ENCODE measurements at places on chromosomes 5 and 9.

GRCh38 chr5:120139039-120139438 is 325.1 kb upstream of the PRR16 start:
- DNase-seq: no peak

- DNase-seq: no peak
These were observed 4.0 kb downstream of the TOR4A start for GRCh38 chr9:137281345-137282116.

- no peak for DNase-seq
These were observed 452.3 kb downstream of the ZSWIM6 start for GRCh38 chr5:61784341-61784740.

DNA sequence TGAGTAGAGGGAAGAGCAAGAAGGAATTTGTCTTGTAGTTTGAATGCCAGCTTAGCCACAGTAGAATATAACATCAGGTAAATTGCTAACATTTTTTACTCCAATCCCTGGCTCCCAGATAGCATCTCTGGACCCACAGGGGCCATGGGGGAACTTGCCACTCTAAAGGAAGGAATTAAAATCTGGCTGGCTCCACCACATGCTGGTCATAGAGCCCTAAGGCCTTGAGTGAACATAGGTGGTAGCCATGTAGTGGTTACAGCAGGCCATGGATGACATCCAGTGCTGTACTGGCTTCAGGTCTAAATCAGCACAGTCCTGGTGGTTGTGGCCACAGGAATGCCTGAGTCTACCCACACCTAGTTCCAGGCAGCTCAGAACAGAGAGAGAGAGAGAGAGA is 109.9 kb upstream of the RGMB start:
- DNase-seq: no peak

- DNase-seq: no peak
These were observed 211.2 kb downstream of the SAXO1 start for GRCh38 chr9:18821788-18822187.

DNA sequence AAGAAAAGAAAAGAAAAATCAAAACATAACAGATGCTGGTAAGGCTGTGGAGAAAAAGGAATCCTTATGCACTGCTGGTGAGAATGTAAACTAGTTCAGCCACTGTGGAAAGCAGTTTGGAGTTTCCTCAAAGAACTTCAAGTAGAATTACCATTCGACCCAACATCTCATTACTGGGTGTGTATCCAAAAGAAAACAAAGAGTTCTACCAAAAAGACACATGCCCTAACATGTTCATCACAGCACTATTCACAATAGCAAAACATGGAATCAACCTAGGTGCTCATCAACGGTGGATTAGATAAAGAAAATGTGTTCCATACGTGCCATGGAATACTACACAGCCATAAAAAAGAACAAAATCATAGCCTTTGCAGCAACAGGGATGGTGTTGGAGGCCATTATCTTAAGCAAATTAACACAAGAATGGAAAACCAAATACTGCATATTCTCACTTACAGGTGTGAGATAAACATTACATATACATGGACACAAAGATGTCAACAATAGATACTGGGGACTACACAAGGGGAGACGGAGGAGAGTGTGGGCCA is 63.4 kb downstream of the PDE6A start:
- no peak for DNase-seq

- DNase-seq: no peak
These were observed 31.8 kb upstream of the NEK6 start for GRCh38 chr9:124225945-124226344.

DNA sequence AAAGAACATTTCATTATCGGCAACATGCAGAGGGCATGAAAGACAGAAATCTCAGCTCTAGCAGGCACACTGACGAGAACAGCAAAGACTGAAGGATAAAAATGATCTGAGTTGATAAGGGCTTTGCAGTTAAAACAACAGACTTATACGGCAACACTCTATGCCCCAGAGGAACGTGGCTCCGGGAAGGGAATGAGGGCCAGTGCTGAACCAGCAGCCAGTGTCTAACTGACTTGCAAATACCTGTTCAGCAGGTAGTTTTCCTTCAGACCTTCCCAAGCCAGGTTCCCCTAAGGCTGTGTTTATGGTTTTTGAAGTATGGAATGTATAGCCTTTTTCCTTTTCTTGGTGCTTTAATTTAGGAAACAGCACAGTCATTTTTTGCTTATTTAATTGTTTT is 121.3 kb upstream of the CDH18 start:
- DNase-seq: no peak

GRCh38 chr5:164373876-164374275 is 868.5 kb downstream of the MAT2B start:
- no peak for DNase-seq

GRCh38 chr9:128120741-128121465 is 6.6 kb downstream of the PTGES2 start:
- no peak for DNase-seq

DNA sequence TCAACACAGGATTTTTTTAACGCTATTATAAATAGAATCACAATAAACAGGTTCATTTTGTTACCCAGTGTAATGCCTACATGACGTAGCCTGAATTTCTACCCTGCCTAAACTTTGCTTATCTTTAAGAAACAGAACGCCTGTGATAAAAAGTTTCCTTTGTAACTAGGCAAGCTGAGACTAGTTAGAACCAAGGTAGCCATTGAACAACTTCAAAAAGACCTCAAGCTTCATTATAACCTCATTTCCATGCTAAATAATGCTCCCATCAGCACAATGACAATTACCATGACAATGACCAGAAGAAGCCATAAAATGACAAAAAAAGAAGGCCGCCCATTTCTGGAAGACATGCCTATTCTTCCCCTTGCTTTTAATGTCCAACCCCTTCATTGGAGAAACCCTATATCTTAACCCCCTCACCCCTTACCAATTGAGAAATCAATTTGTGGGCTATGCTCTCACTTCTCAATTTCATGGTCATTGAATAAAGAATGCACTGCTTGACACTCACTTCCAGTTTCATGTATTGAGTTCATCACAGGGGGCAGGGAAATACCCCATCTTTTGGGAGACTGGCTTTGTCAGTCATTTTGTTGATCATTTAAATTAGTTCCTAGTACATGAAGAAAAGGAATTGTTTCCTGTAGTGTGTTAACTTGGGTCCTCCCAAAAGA is 276.8 kb downstream of the MCTP1 start:
- DNase-seq: no peak

- no peak for DNase-seq
These were observed 23.3 kb downstream of the SLC25A48 start for GRCh38 chr5:135857630-135858311.

DNA sequence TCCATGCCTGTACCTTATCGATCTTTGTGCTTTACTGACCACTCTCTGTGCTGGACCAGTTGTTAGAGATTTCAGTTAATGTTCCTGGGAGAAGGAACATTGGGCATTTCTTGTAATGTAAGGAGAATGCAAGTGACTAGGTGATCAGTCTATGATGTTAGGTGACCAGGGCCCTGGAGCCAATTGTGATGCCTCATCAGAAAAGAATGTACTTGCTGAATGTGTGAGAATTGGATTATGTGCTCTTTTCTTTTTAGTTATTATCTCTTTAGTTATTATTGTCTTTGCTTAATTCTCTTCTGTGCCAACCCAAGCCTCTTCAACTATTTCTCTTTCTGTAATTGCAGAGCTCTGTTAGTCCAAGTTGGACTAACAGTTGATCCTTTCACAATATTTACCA is 92.9 kb downstream of the LRRC70 start:
- no peak for DNase-seq

GRCh38 chr9:88321764-88322163 is 66.5 kb upstream of the SPIN1 start:
- DNase-seq: no peak

GRCh38 chr5:98586581-98586980 is 186.9 kb upstream of the RGMB start:
- no peak for DNase-seq

DNA sequence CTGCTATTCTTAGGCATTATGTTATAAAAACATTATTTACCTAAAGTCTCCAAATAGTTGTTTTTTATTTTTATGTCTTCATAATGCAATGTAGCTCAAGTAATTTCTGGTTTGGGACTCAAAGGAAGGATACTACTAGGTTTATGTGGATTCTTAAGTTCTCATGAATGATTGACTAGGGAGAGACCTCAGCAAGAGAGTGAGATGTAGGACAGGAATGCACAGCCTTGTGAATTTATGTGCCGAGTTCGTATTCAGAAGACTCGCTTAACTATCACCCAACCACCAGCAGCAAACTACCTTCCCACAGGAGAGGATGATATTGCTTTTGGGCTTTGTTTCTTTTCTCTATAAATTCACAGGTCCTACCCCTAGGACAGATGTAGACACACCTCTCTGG is 282.9 kb downstream of the ARHGEF28 start:
- no peak for DNase-seq

GRCh38 chr5:172716796-172717313 is 54.1 kb downstream of the DUSP1 start:
- peak; percentile 58 for DNase-seq

GRCh38 chr5:99054972-99055371 is 126.2 kb upstream of the CHD1 start:
- DNase-seq: no peak

DNA sequence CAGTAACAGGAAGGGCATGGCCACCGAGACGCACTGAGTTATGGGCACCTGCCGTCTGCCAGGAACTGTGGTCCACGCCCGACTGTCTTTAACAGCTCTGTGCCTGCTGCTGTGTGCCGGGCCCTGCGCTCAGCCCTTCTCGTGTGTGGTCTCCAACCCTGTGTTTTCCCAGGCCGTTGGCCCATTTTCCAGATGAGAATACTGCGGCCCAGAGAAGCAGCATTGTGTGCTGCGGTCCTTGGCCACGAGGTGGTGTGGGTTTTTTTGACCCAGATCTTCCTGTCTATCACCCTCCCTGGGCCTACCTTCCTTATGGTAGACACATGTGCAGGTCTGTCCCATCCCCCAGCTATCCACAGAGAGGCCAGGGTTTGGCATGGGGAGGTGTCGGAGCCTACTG is 47.0 kb downstream of the RXRA start:
- no peak for DNase-seq

GRCh38 chr9:124869986-124870560 is 8.1 kb downstream of the ARPC5L start:
- DNase-seq: peak; percentile 82

DNA sequence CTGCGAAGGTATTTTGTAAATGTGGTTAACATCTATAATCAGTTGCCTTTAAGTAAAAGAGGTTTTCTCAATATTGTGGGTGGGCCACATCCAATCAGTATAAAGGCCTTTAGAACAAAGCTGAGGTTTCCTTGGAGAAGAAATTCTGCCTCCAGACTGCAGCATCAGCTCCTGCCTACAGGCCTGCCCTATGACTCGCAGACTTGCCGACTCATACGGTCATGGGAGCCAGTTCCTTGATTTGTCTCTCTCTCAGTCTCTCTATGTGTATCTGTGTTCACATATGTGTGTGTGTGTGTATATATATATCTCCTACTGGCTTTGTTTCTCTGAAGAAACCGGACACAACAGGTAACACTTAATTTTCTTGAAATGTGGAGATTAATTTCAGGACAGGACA is 45.3 kb downstream of the SLC36A1 start:
- DNase-seq: no peak

GRCh38 chr9:105331160-105331559 is 86.7 kb downstream of the SLC44A1 start:
- DNase-seq: no peak

GRCh38 chr5:180824630-180825476 is 22.2 kb upstream of the MGAT1 start:
- no peak for DNase-seq

- DNase-seq: no peak
These were observed 189.4 kb downstream of the CCDC192 start for GRCh38 chr5:127892467-127893207.

- DNase-seq: no peak
These were observed 95.9 kb downstream of the FBXO4 start for GRCh38 chr5:42020788-42021530.

GRCh38 chr5:5591567-5591966 is 169.1 kb downstream of the ICE1 start:
- no peak for DNase-seq

DNA sequence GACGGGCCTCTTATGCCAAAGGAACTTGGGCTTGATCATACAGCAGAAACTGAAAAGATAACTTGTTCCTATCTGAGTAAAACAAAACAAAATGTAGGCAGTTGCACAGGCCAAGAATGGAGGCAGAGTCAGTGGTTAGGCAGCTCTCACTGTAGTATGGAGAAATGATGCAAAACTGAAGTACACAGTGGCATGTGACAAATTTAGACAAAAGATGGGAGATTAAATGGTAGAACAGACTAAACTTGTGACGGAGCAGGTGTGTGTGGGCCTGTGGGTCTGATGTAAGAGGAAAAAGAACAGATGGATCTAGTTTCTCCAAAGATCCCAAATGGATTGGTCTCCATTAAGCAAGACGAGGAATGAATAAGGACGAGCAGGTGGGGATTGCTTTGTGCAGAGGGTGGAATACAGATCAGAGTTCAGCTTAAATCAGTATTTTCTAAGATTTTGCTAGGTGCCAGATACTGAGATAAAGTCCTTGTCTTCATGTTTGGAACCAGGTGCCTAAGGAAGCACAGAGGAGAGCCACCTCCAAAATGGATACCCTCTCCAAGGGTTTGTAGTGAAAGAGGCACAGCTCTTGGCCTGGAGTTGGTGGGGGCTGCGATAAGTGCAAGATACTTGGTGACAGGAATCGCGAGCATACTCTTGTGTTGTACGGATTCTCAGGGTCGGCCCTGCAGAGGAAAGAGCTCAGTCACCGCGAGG is 722 bp upstream of the DCP2 start:
- DNase-seq: no peak

DNA sequence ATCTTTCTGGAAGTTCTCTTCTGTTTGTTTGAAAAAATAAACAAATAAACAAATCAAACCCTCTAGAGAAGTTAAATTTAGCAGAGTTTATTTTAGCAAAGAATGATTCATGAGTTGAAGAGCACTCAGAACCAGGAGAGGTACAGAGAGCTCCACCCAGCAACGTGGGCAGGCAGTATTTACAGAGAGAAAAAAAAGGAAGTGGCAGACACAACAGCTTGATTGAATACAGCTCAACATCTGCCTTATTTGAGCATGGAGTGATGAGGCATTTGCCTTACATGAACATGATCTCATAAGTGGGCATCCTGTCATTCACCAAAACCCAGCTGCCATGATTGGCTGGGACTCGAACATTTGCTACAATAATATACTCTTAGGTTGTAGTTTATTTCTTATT is 381.6 kb upstream of the ADAMTS16 start:
- DNase-seq: no peak

DNA sequence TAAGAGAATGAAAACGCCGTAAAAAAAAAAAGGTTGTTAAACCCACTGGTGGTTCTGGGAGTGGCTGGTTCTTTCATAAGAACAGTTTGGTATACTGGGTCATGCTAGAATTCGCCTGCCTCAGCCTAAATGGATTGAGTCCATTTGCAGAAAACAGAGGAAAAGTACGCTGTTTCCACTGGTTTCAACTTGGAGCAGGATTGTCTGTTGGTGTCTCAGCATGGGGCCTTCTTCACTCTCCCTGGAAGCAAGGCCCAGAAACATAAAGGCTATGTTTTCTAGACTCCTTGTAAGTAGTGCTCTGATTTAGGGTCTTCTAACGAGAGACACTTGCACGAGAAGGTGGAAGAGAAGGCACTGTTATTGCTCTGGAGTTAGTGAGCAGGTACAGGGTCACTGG is 116.9 kb upstream of the MTAP start:
- no peak for DNase-seq

Data from NK-92 treated with Interleukin-12 subunit alpha and Interleukin-12 subunit beta, amount 100 ng/mL, for 24 hours (cell line).